ENCODE measurements at places on chromosomes 6 and 20. TPM values are rescaled to one million over a fixed set of nuclear protein-coding genes. Genes with fewer than 3 reads are reported as not detected.

DNA sequence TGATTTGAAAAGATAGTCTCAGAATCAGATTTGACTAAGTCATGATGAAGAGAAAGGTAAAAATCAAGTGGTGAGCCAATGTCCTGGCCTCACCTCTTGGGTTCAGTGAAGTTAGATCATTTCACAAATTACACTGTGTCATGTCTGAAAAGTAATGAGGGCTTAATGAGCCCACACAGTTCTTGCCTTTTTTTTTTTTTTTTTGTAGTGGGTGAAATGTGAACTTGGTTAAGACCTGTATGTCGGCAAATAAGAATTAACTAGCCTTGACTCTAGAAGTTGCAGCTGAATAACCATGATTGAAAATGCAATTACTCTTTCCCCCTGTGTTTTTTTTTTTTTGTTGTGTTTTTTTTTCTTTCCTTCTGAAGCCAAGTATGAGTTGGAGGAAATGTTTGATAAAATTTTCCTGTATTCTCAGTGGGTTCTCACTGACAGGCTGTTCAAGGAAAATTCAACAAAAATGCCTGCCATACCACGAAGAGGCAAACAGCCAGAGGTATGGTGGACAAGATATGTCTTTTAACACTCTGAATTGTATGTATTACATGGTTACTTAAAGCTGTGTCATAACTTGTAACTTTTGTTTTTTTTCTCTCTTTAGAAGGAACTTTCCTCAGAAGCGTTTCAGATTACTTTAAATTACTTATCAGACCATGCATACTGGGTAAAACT lies 135.2 kb upstream of the MLIP start:
- DNase-seq, result no peak

DNA sequence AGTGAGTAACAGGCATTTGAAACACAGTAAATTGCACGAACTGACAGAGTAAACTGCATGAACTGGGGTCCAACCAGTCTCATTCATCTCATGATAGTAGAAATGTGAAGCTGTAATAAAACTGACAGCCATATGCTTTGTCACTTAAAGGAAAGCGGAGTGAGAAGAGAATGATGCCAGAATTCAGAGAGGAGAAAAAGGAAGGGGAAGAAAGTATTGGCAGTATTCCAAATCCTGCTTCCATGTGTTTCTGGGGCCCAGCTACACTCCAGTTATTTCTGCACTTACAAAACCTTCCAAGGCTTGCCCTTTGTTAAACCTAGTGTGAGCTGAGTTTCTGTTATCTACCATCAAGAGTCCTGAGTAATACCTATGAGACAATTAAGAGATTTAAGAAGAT lies 17.2 kb downstream of the SNX14 start:
- no peak for DNase-seq

DNA sequence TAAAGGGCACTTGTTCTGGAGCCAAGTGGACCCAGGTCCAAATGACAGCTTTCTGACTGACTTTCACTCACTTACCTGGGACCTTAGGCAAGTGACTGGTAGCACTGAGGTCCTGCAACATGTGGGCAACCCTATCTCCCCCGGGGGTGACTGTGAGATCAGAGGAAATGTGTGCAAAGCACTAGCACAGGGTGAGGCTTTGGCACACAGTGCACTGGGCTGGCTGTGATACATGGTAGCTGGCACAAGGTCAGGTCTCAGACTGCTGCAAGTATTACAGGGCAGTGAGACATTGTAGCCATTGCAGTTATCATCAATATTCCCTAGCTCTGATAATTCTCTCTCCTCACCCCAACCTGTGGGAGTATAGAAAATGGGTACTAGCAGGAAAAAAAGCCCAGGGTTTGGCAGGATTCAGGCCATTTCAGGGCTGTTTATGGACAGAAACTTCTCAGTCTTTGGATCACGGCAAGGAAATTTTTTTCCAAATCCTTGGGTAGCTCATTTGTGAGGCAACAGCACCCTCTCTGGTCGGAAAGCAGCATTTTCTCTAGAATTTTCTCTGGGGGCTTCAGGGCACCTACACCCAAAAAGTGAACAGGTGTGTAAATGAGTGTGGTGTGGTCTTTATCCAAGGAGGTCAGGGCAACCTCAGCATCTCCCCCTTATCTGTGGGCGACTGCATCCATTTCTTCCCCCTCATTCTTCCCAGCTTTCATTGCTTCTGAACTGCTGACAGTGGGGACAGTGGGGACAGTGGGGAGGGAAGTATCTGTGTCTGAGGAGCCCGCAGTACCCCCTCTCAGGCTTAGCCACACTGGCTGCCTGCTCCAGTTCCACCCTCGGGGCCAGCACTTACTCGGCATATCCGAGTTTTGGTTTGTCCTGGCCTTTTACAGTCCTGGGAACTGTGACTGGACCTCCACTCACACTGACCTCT lies 148.7 kb upstream of the PHACTR3 start:
- DNase-seq, result peak; percentile 54

DNA sequence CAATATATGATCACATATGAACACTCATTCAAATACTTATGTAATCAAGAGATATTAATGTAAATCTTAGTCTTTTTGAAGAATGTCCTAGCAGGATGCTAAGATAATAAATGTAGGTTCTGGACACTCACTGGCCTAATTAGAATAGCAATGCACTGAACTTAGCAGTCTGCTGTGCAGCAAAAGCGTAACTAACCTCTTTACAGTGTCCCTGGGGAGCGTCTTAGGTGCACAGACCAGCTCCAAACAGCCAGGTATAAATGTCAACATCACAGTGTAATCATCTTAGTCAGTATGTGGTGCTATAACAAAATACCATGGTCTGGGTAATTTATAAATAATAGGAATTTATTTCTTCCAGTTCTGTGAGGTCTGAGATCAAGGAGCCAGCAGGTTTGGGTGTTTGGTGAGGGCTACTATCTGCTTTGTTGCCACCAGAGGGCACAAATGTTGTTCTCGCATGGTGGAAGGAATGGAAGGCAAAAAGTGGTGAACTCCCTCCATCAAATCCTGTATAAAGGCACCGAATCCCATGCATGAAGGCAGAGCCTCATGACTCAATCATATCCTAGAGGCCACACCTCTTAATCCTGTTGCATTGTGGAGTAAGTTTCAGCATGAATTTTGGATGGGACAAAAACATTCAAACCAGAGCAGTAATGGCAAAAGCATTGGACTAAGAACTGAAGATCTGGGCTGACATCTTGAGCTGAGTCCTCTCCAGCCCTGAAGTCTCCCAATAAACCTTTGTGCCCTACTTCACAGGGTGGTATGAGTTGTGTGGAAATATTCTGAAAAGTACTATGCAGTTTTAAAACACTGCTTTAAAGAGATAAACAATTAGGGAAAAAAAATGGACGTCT lies 41.8 kb upstream of the FOXO3 start:
- DNase-seq, result peak; percentile 73

- DNase-seq, result no peak
Observed at GRCh38 chr20:50215926-50216325, 25.3 kb downstream of the CEBPB start.

The DDX43 gene
- total RNA-seq, result not detected

The ULBP1 gene
- total RNA-seq, result not detected

The STMND1 gene
- not detected for total RNA-seq

All from SK-MEL-5 (cell line).